ENCODE measurements at places on chromosomes 1 and 21. TPM values are rescaled to one million over a fixed set of nuclear protein-coding genes. Genes with fewer than 3 reads are reported as not detected.

CDC20 gene
- 16.5 TPM for total RNA-seq

FAM177B gene
- not detected for total RNA-seq

SPRR2B gene
- not detected for total RNA-seq

CAPN8 gene
- not detected for total RNA-seq

CHIT1 gene
- 0.13 TPM for total RNA-seq

IL22RA1 gene
- not detected for total RNA-seq

TMEM61 gene
- total RNA-seq, result not detected

CATSPERE gene
- total RNA-seq, result 0.73 TPM

FCRL1 gene
- not detected for total RNA-seq

CNR2 gene
- not detected for total RNA-seq

PAPPA2 gene
- total RNA-seq, result 18.9 TPM

LCE1C gene
- total RNA-seq, result not detected

AJAP1 gene
- total RNA-seq, result 0.65 TPM

SIK1 gene
- 0.98 TPM for total RNA-seq

GLRX2 gene
- 9.5 TPM for total RNA-seq

PBX1 gene
- total RNA-seq, result 39.3 TPM

AIM2 gene
- total RNA-seq, result not detected

SPRR2A gene
- total RNA-seq, result not detected

CYP4B1 gene
- not detected for total RNA-seq

PLOD1 gene
- 1,597 TPM for total RNA-seq

Data from smooth muscle cell of the pulmonary artery (primary cell).